Substantia nigra (tissue), 51 donors: ENCODE measurements at places on chromosomes 3 and 15.

DNA sequence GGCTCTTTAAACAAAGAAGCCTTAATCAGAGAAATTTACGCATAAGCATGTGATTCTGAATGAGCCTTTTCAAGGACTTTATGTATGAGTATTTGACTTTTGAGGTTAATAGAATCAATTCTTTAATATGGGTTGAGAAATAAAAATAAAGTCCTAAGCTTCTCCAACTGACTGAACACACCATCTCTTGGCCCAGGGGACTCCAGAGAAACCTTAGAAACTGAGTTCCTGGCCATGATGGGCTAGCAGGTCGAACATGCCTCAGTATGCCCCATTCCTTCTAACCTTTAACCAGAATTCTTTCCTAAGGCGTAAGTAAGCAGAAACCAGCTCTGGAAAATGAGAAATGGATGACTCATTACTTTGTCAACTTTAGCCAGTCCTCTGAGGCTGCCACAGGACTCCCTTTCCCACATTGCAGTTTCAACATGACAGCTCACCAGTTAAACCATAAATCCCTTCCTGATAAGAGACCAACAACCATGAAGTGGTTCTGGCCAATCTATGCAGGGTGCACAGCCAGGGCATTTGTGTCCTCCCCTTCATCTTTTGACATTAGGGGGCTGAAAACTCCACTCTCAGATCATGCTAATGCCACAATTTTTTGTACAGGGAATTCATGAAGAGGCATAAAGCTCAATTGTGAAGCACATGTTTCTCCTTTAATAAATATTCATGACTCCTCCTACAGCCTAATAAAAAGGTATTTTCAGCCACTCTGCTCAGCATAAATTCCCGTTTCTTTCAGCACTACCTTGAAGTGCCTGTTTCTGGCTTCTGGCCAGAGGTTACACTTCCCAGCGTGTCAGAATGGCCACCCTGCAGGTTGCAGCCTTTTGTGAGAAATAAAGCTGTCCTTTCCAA lies 33.3 kb downstream of the TM4SF18 start:
- no peak for DNase-seq

GRCh38 chr3:135368316-135368715 lies 573.3 kb downstream of the EPHB1 start:
- no peak for DNase-seq

DNA sequence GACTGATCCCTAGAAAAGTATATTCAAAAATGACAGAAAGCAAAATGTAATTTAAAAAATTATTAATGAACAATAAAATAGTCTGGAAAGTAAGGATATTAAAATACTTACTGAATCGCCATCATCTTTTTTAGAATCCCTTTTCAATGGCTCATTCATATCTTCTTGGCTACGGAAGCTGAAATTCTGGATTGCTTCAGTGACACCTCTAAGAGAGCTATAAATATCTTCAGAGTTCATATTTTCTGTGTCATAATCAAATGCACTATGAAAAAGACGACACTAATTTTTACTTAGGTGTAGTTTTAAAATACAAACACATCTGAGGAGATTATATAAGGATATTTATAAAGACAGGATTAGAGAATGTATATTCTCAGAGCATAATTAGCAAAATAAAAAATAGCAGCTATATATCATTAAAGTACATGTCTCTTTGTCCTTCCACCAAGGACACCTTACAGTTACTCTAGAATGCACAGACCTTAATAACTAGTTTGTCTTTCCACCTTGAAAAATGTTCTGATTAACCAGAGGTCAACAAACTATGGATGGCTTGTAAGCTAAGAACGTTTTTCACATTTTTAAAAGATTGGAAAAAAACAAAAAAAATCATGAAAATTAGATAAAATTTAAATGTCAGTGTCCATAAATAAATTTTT lies 98.6 kb upstream of the UBP1 start:
- no peak for DNase-seq

GRCh38 chr3:187101184-187102072 lies 37.9 kb downstream of the RPL39L start:
- DNase-seq, result peak; percentile 7

GRCh38 chr15:98884894-98885293 lies 122.7 kb downstream of the PGPEP1L start:
- DNase-seq, result peak; percentile 19

DNA sequence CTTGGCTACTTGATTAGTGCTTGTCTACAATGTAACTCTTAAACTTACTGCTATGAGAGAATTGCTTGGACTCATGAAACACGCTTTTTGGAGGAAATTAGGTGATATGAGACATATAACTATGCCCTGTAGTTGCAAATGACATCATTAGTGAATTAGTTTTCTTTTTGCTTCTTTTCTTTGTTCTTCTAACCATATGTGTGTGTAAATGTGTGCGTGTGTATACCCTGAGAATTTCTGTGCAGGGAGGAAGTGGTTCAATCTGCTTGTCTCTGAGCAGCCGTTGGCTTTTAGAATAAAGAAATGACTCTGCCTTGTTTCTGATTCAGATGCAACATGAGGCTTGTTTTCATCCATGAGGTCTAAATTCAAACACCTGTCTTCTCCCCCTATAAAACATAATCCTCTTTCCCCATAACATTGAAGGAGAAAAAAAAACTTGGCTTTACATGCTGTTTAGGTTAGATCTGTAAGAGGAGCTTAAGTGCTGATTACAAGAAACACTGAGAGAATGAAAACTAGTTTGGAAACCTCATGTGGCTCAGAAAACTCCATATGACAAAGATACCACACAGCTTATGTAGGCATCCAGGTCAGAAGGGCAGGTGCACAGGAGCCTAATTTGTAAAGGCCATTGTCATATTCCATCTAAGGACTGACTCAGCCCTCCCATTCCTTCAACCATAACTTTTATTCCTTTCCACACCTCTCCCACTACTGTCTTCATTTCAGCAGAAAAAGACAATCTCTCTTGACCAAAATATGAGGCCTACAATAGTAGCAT lies 30.5 kb upstream of the BLM start:
- no peak for DNase-seq

GRCh38 chr3:138812806-138813205 lies 21.9 kb downstream of the PIK3CB start:
- DNase-seq, result no peak

- no peak for DNase-seq
Measured at GRCh38 chr15:76625267-76625666, 279.9 kb downstream of the SCAPER start.

DNA sequence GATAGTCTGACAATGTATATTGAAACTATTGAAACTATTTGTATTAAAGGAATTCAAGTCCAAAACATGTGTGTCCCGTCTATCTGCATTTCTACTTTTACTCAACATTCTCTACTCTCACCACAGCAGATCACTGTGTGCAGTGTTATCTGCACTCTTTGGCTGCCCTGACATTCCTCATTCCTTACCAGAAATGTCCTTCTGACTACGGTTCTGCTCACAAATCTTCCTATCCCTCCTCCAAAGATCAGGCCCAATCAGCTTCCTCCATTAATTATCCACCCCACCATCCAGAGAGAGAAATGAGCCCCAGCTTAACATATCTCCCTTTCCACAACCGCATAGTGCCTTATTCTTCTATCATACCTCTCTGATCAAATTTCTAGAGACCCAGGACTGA lies 94.7 kb downstream of the TBL1XR1 start:
- DNase-seq, result no peak

DNA sequence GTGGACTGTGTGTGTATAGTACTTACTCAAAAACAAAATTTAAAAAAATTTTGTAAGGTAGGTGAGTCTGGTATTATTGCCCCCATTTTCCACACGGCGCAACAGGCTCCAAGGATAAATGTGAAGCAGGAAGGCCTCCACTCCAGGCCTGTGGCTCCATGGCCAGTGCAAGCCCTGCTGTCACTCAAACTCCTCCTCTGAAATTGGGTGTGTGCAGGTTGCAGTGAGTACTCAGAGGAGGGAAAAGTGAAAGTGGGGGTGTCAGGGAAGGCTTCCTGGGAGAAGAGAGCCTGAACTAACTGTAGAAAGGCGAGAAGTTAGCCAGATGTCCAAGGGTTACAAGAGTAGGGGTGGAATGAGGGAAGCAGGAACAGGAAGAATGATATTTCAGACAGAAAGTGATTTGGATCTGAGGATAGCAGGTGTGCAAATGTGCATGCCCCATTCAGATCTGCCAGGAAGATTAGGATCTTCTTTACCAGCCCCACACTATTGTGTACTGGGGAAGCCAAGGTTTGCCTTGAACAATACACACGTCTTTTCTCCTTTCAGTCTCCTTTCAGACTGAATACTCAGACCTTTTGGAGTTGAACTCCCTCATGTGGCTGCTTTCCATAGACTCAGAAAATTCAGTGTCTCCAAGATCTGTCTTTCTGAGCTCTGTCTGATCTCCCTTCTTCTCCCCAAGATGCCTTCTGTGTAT lies 48.7 kb upstream of the RYK start:
- no peak for DNase-seq

GRCh38 chr3:185416513-185416912 lies 53.6 kb downstream of the MAP3K13 start:
- DNase-seq, result no peak

GRCh38 chr3:15391007-15391406 lies 36.3 kb downstream of the METTL6 start:
- no peak for DNase-seq

GRCh38 chr3:40207796-40208195 lies 101.7 kb upstream of the EIF1B start:
- DNase-seq, result no peak

- DNase-seq, result no peak
Measured at GRCh38 chr15:26084771-26085170, 221.6 kb upstream of the ATP10A start.

- DNase-seq, result no peak
Measured at GRCh38 chr15:40322531-40323238, 807 bp upstream of the INAFM2 start.

GRCh38 chr3:132753946-132754345 lies 31.7 kb upstream of the NPHP3 start:
- DNase-seq, result no peak

DNA sequence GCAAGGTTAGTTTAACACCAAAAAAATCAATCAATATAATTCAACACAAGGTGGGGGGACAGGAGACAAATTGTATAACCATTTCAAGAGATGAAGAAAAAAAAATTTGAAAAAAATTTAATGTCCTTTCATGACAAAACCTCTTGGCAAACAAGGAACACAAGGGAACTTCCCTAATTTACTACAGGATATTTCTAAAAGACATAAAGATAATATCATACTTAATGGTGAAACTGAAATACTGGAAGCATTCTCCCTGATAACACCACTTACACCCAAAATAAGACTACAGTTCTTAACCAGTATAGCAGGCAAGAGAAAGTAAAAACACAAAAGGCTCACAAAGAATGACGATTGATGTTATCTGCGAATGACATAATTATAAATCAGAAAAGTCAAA lies 44.7 kb downstream of the IFT57 start:
- no peak for DNase-seq

DNA sequence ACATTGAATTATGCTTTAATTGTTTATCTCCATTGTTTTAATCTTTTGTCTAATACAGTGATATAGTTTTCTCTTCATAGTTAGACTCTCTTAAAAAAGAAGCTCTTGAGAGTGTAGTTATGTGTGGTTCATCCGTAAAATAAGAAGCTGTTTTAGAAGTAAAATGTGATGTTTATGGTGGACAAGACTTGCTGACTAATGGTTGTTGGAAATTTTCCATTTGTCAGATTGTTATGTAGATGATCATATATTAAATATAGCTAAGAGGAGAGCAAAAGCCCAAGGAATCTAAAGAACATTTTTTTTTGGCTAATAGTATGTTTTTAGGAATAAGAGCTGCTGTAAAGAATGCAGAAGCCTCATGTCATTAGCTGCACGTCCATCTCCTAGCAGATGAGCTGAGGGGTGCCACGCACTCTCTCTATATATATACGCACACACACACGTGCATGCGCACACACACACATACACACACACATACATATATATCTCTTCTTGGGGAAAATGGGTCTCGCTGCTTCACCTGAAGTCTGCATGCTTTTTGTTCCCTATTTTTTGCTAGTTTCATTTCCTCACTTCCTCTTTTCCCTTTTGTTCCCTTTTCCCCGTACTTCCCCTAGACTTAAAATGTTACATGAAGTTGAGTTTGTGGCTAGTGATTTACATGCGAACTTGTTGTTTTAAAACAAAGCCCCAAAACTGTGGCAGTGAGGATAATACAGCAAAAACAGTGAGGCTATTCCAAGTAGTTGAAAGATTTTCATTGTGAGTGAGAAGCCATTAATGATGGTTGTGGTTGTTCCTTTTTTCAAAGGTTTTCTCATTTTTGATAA lies 107.8 kb downstream of the MBNL1 start:
- peak; percentile 39 for DNase-seq

DNA sequence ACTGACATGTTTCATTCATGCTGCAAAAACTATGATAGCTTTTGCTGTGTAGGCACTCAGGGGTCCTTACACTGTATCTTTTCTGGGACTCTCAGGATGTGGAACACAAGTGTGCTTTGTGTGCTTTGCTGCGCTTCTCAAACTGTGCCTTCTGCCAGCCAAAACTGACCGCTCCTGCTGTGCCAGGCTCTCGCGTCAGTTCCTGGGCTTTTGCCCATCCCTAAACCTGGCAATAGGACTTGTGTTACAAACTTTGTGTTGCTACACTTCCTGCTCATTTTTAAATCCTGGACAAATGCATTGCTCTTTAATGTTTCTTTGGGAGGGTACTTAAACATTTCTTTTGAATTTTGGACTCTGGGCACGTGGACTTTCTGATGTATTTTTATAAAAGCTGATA lies 60.3 kb downstream of the DIPK2A start:
- peak; percentile 91 for DNase-seq

GRCh38 chr15:77826006-77826695 lies 193.4 kb upstream of the LINGO1 start:
- no peak for DNase-seq

DNA sequence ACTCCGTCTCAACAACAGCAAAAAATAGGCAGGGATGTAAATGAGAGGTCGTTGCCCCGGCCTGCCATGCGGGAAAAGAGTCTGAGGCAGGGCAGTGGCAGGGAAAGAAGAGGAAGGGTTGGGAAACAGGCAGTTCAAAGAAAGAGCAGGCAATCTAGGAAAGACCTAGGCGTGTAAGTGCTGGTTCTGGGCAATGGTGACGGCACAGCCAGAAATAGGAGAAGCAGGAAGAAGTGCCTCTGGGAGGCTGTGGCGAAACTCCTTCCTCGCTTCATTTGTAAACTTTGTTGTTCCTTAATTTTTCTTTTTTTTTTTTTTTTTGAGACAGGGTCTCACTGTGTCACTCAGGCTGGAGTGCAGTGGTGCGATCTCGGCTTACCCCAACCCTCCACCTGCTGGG lies 4.3 kb downstream of the SLC51A start:
- DNase-seq, result no peak

GRCh38 chr15:85100186-85100937 lies 118.7 kb downstream of the PDE8A start:
- DNase-seq, result no peak

- no peak for DNase-seq
Measured at GRCh38 chr3:111338059-111338698, 203.8 kb upstream of the CD96 start.
